Activated CD4-positive, alpha-beta T cell treated with anti-CD3 and anti-CD28 coated beads, Interleukin-2, amount 50 U/mL, for 48 hours (primary cell): ENCODE measurements at places on chromosomes 6 and 20.

GRCh38 chr20:37390891-37391525, 45.1 kb downstream of the SRC start:
- no peak for DNase-seq

- no peak for DNase-seq
Measured at GRCh38 chr6:5865506-5866031, 141.2 kb downstream of the NRN1 start.

GRCh38 chr6:3911614-3912336, 62.6 kb downstream of the FAM50B start:
- no peak for DNase-seq

DNA sequence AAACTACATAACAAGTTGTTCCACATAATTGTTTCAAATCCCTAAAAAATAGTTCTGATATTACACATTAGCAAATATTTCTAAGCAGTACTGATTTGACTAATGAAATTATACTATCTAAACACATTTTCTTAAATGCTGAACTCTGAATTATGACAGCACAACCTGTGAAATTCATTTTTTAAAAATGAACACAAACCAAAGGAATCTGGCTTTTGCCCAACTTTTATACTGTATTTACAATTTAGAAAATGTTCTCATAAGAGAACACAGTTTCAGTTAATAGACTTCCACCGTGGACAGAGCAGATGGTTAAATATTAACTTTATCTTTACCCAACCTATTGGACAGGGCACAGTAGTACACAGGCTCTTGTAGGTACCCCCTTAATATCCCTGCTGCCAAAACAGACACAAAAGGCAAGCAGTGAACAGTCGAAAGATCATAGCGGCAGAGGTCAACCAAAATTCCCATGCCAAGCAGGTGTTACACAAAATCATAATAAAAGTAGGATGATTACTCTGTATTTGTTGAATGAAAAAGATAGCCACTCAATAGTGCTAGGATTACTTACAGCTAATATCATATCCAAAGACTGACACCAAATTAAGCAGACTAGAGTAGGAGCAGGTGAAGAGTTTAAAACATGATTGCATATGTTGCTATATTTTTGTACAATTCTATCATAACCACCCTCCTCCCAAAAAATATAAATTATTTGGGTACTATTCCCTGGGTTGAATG, 122.5 kb downstream of the RNGTT start:
- DNase-seq: no peak
